Cortex of kidney (tissue), 1 donor: ENCODE measurements at places on chromosomes 3 and 15.

- DNase-seq = no peak
These were observed 182.5 kb downstream of the CACNA2D3 start for GRCh38 chr3:54304877-54305276.

GRCh38 chr15:71323584-71323983 is 208.3 kb downstream of the THSD4 start:
- no peak for DNase-seq

DNA sequence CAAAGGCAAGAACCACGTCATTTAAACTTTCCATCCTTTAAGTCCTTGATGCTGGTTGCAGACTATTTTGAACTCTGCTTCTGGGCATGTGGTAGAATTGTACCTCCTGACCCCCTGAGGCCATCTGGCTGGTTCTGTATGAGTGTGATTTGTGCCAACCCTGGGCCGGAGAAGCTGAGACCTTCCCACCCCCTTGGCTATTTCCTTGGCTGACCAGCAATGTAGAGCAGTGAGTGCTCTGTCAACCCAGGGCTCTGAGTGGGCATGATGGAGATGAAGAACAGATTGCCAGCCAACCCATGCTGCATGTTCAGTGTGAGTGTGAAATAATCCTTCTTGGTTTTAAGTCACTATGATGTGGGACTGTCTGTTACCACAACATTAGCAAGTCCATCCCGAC is 82.1 kb upstream of the RASGRP1 start:
- DNase-seq = no peak

DNA sequence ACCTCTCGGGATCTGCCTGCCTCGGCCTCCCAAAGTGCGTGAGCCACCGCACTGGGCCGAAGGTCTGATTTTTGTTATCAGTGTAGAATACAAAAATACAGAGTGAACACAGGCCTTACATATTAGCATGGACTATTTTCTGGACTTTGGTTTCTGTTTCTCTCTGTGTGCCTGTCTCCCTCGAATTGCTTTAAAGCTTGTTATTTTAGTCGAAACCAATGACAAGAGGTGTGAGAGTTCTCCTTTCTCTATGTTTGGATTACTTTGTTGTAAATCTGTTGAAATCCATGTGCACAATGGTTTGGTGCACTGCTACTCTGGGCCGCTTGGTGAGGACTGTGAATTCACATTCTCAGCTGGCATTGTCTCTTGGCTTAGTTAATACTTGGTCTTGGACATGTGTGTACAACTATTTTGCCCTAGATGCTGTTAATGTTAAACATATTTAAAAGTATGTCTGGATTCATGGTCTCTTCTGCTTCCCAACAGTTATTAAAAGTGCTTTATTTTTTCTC is 23.9 kb downstream of the MED12L start:
- DNase-seq = no peak

- no peak for DNase-seq
These were observed 5.6 kb downstream of the GREM1 start for GRCh38 chr15:32723171-32723948.

DNA sequence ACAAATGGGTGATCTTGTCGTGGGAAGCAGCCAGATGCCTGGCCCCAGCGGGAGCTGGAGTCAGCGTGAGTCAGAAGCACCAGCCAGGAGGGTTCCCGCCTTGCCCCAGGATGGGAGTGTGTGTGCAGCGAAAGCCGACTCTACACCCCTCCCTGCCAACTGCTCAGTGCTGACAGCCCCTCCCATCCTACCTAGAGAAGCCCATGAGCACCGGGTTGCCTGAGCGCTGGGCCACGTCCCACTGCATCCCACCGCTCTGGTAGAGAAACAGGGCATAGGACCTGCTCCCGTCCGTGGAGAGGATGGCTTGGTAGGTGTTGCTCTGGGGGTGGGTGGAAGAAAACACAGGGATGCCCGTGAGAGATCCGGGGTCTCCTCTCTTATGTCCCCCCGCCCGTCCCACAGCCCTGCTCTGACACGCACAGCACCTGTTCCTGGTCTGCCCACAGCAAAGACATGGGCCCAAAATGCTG is 42.9 kb downstream of the MUC4 start:
- DNase-seq = no peak

DNA sequence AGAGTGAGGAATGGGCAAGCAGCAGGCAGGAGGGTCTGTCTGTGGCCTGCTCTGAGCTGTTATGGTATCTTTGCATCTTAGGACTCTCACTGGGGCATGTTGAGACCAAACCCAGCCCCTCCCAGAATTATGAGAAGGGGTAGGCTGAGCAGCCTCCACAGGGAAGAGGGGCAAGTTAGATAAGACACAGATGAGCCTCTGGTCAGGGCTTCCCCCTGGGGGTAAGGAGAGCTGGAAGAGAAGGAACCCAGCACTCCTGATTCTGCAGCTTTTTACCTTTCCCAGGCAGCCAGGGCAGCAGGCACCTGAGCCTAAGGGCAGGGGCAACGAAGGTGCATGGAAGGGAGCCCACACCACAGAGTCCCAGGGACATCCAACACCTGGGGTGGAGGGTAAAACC is 19.3 kb downstream of the DUOX1 start:
- no peak for DNase-seq

GRCh38 chr3:115648559-115648958 is 25.2 kb downstream of the GAP43 start:
- DNase-seq = no peak

GRCh38 chr3:149545049-149545448 is 70.6 kb downstream of the TM4SF4 start:
- no peak for DNase-seq

GRCh38 chr15:77208241-77208640 is 137.3 kb upstream of the TSPAN3 start:
- no peak for DNase-seq

GRCh38 chr15:42155546-42156242 is 742 bp downstream of the PLA2G4F start:
- no peak for DNase-seq

GRCh38 chr3:36476286-36476942 is 96.1 kb downstream of the STAC start:
- DNase-seq = no peak

- DNase-seq = no peak
These were observed 468.0 kb upstream of the GBE1 start for GRCh38 chr3:82229397-82229796.

GRCh38 chr15:76282465-76282864 is 28.8 kb downstream of the ETFA start:
- no peak for DNase-seq

DNA sequence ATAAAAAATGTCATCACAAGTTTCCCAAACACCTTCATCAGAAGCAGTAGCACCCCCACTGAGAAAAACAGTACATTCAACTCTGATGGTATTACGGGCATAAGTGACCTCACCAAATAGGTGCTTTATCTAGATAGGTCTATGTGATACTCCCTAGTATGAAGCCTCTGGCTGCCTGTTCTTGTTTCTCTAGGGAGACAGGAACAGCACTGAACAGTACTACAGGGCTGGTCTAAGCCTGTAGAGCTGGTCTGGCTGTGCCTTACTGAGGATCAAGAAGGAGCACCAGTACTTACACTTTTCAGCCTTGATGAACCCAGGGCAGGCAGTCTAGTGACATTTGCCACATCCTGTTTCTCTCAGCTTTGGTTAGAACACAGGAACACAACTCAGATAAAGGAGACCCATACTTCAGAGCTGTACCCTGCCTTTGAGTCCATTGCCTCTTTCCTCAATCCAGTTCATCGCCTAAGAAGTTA is 35.9 kb downstream of the OXNAD1 start:
- DNase-seq = no peak

GRCh38 chr3:78645628-78646310 is 1122.0 kb downstream of the ROBO1 start:
- no peak for DNase-seq

GRCh38 chr3:133830071-133830470 is 24.5 kb downstream of the SRPRB start:
- no peak for DNase-seq

GRCh38 chr15:72844067-72844466 is 60.5 kb upstream of the ADPGK start:
- no peak for DNase-seq

DNA sequence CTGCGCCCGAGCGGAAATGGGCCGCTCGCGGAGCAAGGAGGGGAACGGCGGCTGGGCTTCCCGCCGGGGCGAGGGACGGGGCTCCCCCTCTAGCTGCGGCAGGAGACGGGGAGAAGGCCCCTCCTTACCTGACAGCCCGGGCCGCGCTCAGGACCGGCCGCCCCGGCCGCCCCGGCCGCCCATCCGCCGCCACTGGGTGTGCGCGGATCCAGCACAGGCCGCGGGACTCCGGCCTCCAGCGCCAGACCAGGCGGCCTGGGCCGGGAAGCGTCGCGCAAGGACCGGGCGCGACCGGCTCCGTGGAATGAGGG is 296 bp downstream of the TPRA1 start:
- DNase-seq = no peak

- DNase-seq = no peak
These were observed 9.6 kb upstream of the LAMP3 start for GRCh38 chr3:183172051-183172639.

GRCh38 chr15:58548308-58549012 is 116.7 kb downstream of the LIPC start:
- DNase-seq = no peak

- DNase-seq = no peak
These were observed 82.8 kb downstream of the MEGF11 start for GRCh38 chr15:66170716-66171115.

DNA sequence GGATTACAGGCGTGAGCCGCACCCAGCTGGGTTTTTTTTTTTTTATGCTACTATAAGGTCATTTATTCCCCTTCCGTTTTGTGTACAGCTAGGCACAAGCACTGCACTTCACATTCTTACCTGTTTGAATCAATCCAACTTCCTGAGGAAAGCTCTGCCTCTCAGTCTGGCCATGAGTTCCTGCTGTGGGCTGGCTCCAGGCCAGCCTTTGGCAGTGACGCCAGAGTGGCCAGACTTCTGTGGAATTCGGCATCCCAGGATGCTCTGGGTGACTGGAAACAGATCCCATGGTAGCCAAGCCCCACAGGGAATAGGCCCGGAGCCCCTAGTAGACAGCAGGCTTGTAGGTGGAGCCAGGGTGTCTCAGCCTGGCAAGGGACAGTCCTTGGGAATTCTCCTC is 21.5 kb upstream of the TIMP4 start:
- no peak for DNase-seq

GRCh38 chr15:38975282-38975990 is 410.8 kb upstream of the RASGRP1 start:
- no peak for DNase-seq

GRCh38 chr3:154247806-154248415 is 76.4 kb downstream of the DHX36 start:
- DNase-seq = no peak

- no peak for DNase-seq
These were observed 185.1 kb upstream of the GALNT15 start for GRCh38 chr3:15989419-15989818.

- DNase-seq = no peak
These were observed 33.3 kb downstream of the FAM3D start for GRCh38 chr3:58633157-58633865.

- no peak for DNase-seq
These were observed 81.4 kb downstream of the FAM174B start for GRCh38 chr15:92574161-92574560.

DNA sequence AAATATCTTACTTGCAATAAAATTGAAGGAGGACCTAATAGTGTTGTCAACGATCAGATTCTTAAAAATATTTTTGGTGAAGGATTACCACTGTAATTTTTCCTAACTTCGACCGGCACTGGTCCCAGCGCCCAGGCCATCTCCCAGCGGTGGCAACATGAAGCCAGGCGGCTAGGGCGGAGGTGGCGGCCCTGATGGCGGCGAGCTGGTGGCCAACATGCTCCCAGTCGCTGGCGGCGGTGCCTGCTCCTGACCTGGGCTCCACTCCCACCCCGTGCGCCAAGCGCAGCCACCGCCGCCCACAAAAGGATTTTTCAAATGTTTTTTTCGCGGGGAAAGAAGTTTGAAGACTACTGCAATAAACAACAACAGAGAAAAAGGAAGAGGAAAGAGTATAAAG is 56.5 kb upstream of the B3GALNT1 start:
- no peak for DNase-seq
